Epithelial cell of alveolus of lung (primary cell): ENCODE measurements at places on chromosomes 4 and X. TPM values are rescaled to one million over a fixed set of nuclear protein-coding genes. Genes with fewer than 3 reads are reported as not detected.

The TRPC3 gene
- total RNA-seq: 1.6 and 3.0 TPM in 2 replicates

The GC gene
- not detected in 2 replicates for total RNA-seq

The KLF8 gene
- 1.6 and 1.7 TPM in 2 replicates for total RNA-seq

The CFP gene
- total RNA-seq: 0.39 and 0.56 TPM in 2 replicates

The GTPBP6 gene
- total RNA-seq: 42.2 and 44.7 TPM in 2 replicates

The TENM3 gene
- 23.9 and 24.7 TPM in 2 replicates for total RNA-seq

The ABCG2 gene
- 0.08 and 1.0 TPM in 2 replicates for total RNA-seq

The NAA11 gene
- not detected in 2 replicates for total RNA-seq

The HTRA3 gene
- 10.3 and 79.3 TPM in 2 replicates for total RNA-seq

The DMP1 gene
- not detected in 2 replicates for total RNA-seq

The GAGE13 gene
- not detected in 2 replicates for total RNA-seq

The PPEF1 gene
- not detected in 2 replicates for total RNA-seq

The AWAT2 gene
- total RNA-seq: not detected in 2 replicates

The CXorf49 gene
- total RNA-seq: not detected in 2 replicates

The CT45A9 gene
- total RNA-seq: not detected in 2 replicates

The SERTM2 gene
- not detected in 2 replicates for total RNA-seq

The FABP2 gene
- not detected in 2 replicates for total RNA-seq

The UGT2B10 gene
- total RNA-seq: not detected in 2 replicates

The CPLX1 gene
- 0.24 TPM in 1 of 2 replicates, not detected in the other for total RNA-seq

The PWWP3B gene
- total RNA-seq: 0.78 and 1.7 TPM in 2 replicates

The PDK3 gene
- total RNA-seq: 7.2 and 11.3 TPM in 2 replicates

The ERVMER34-1 gene
- 0.13 and 3.0 TPM in 2 replicates for total RNA-seq

The CXXC4 gene
- 1.2 and 6.8 TPM in 2 replicates for total RNA-seq

The SPANXN2 gene
- not detected in 2 replicates for total RNA-seq

The COL25A1 gene
- total RNA-seq: 0.08 and 0.65 TPM in 2 replicates

The RASL11B gene
- total RNA-seq: 0.78 and 4.5 TPM in 2 replicates

The ALB gene
- 0.39 and 1.1 TPM in 2 replicates for total RNA-seq

The SAGE1 gene
- total RNA-seq: not detected in 2 replicates

The TLL1 gene
- total RNA-seq: 0.08 and 0.26 TPM in 2 replicates

The RBM46 gene
- total RNA-seq: 0.08 and 0.39 TPM in 2 replicates

The SLITRK4 gene
- 5.3 and 6.5 TPM in 2 replicates for total RNA-seq

The PRDM8 gene
- 1.3 and 11.9 TPM in 2 replicates for total RNA-seq

The OCIAD2 gene
- total RNA-seq: 17.5 and 55.9 TPM in 2 replicates

The HSFX2 gene
- 0.13 and 0.40 TPM in 2 replicates for total RNA-seq

The HAUS3 gene
- total RNA-seq: 9.1 and 27.4 TPM in 2 replicates

The CSAG2 gene
- total RNA-seq: not detected in 2 replicates

The DCAF12L2 gene
- total RNA-seq: 0.13 TPM in 1 of 2 replicates, not detected in the other

The RHOXF1 gene
- total RNA-seq: not detected in 2 replicates

The TEX13B gene
- not detected in 2 replicates for total RNA-seq

The SSX4 gene
- total RNA-seq: not detected in 2 replicates

The SLIT2 gene
- total RNA-seq: 2.2 and 18.7 TPM in 2 replicates

The ARHGAP36 gene
- total RNA-seq: not detected in 2 replicates

The GAGE12F gene
- total RNA-seq: not detected in 2 replicates

The GPR34 gene
- not detected in 2 replicates for total RNA-seq
